Stimulated activated CD8-positive, alpha-beta memory T cell treated with anti-CD3 and anti-CD28 coated beads, Interleukin-7, amount 100 ng/mL, for 1 hour (primary cell): ENCODE measurements at places on chromosomes 5 and 9.

DNA sequence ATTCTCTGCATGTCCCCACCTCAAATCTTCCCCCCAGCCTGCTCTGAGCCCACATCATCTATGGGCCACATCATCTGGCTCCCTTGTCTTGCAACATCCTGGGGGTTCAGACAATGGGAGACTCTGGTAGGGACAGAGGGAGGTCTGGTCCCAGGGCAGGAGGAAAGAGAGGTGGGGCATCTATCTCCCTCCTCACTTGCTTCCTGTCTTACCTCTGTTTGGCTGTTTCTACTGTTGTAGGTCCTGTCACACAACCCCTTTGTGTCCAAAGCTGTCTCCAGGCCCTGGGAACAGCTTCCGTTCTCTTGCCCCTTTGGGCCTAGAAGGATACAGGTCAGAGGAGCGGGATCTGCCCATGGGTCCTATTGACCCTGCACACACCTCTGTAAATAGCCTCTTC is 227.2 kb downstream of the NSG2 start:
- no peak for DNase-seq

DNA sequence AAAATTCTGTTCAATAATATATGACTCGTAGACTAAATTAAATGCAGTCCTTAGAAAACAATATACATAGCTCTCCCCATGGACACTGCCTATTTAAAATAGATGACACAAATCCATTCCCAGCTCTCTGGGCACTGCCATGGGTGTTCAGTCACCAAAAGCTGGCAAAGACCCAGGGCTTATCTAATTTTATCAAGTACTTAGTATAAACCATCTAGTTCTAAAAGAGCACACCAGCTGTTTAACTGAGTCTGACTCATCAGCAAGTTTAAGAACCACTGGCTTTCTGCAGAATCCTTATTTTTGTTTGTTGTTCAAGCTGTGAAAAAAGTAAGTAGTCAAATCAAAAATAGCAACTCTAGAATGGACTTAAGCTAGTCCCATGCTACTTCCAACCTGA is 107.6 kb downstream of the PLPP1 start:
- DNase-seq: no peak

DNA sequence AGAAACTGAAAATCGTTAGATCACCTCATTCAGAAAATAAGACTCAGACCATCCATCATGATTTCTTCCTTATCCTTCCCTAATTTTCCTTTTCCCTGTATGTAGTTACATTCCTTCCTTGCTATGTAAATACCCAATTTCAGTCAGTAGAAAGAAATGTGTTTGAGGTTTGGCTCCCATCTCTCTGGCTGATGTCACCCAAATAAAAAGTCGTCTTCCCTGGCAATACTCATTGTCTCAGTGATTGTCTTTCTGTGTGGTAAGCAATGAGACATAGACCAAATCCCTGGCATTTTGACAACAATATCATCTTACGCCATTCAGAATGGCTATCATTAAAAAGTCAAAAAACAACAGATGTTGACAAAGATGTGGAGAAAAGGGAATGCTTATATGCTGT is 303.9 kb upstream of the EDIL3 start:
- DNase-seq: no peak

- no peak for DNase-seq
Observed at GRCh38 chr9:19283072-19283710, 52.7 kb downstream of the DENND4C start.

- DNase-seq: no peak
Observed at GRCh38 chr5:7586480-7586879, 190.5 kb downstream of the ADCY2 start.

DNA sequence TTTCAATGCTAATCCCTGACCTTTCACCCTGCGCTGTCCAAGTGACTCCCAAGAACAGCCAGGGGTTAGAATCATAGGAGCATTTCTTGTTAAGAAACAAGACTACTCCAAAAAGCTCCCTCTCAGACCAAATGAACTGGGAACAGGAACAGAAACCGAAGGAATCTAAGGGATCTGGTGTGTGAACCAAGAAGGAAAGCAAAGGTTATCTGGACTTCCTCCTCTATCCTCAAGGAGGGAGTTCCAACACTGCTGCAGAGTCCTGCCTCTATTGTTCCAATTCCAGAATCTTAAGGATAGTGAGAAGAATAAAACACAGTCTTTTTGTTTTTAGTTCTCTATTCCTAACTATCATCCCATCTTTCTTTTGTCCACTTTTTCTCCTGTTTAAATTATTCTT is 87.2 kb downstream of the EPB41L4A start:
- no peak for DNase-seq

DNA sequence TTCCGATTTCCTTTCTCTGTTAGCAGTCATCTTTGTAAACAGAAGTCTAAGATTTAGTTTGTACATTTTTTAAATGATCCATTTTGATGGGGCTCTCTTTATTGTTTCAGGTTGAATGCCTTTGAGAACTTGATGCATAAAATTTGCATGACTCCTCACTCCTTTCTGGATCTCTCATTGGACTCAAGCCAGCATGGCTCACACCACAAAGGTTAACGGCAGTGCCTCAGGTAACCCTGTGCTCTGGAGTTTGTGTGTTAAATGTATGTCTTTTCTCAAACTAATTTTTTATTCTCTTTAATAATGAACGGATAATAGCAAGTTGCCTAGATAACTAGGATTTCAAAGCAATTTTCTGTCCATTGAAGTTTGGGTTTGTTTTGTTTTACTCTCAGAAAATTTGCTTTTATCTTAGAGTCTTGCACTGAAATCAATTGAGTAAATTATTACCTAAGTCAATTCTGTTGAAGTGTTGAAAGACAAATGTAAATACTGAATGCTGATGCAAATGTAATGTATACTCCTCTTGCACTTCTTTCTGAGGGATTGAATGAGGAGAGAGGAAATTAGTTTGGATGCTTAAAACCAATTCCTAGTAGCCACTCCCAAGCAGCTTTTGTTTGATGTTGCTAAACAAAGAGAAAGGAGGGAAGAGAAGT is 164.6 kb upstream of the DMRT1 start:
- DNase-seq: no peak

DNA sequence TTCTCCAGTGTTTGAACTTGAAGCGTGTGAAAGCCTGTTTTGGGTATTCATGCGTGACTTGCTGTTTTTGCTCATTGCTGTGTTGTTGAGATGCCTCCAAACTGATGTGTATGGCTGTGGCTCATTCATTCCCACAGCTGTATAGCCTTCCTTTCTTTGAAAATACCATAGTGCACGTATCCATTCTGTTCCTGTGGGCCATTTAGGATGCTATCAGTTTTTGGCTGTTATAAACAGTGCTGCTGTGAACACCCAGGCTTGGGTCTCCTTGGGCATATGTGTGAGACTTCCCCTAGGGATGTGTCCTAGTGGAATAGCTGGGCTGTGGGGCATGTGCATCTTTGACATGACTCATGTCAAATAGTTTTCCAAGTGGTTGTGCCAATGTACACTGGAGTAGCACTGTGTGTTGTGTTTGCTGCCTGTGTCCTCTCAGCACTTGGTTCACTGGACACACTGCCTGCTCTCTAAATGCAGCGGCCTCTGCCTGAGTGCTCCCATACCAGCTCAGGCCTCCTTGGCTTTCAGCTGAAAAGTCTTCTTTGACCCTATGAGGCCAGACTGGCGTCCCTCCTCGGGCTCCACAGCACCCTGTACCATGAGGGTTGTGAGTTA is 102.6 kb upstream of the TBC1D2 start:
- DNase-seq: no peak

- DNase-seq: no peak
Observed at GRCh38 chr9:135987838-135988404, 26.7 kb upstream of the UBAC1 start.

GRCh38 chr5:139181322-139181730 is 16.8 kb downstream of the SIL1 start:
- DNase-seq: no peak
